ENCODE measurements at places on chromosomes 3 and 15.

GRCh38 chr3:5001135-5001534 lies 21.9 kb downstream of the BHLHE40 start:
- DNase-seq: no peak

DNA sequence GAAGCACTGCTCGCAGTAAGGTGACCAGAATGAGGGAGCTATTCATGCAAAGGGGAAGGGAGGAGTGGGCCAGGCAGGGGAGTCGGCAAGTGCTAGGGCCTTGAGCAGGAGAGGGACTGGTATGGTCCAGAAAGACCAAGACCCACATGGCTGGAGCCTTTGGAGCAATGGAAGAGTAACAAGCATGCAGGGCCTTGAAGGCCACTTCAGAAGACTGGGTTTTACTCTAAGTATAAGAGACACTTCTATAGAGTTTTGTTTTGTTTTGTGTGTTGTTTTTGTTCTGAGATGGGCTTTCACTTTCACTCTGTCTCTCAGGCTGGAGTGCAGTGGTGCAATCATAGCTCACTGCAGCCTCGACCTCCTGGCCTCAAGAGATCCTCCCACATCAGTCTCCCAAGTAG lies 42.0 kb downstream of the BFSP2 start:
- DNase-seq: no peak

- DNase-seq: no peak
These were observed 5.3 kb upstream of the RBPMS2 start for GRCh38 chr15:64780600-64781156.

- DNase-seq: no peak
These were observed 42.2 kb upstream of the GNB5 start for GRCh38 chr15:52233405-52233804.

DNA sequence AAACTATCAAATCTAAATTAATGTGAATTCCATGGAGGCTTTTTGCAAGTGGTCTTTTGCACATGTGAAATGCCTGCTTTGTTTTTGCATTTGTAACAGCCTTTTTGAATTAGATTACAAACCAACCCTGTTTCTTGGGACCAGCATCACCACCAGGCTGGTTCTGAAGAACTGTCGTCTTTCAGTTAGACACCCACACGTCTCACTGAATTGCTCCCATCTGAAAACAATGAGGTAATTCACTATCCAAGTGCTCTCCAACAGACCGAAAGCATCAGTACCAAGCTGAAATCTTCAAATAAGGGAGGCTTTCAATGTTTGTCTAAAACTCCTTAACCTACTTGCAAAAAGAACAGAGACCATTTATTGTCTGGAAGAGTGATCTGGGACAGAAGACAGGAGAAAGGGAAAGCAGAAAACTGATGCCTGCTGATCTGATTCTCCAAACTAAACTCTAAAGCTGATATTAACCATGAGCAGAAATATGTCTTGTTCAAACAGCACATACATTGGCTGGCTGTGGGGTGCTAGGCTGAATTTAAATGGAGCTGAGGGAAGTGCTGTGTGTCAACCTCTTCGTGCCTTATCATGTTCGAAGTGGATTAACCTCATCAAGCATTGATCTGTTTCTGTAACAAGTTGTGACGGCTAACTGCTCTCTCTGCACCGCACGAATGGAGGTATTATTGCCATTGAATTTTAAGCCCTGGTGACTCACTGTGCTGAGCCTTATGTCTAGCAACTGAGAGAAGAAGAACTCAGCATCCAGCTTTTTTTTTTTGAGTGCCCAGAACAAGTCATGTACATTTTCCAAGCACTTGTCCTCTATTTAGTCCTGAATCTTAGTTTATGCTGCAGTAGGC lies 213.7 kb upstream of the P2RY1 start:
- DNase-seq: no peak

- peak; percentile 97 for DNase-seq
These were observed at the start of gene EFCAB12 for GRCh38 chr3:129428376-129429079. TSS of gene EFCAB12 (minus strand) at chr3:129428636. CDS start at chr3:129428488, 148 bp downstream.

DNA sequence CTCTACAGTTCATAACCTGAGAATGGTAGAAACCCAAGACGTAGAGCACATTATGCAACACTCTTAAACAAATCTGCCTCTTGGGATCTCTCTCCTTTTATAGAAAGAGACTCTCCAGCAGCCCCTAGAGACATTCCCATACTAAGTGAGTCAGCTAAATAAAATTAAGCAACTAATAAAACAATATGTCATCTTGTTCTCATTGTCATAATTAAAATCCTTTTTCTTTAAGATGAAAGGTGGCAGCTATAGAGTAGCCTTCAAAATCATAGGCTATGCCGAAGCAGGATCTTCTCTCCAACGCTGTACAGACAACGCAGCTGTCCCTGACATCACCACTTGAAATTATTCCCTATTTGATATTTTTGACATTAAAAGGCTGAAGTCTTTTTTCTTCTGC lies 790.0 kb downstream of the FHIT start:
- no peak for DNase-seq

GRCh38 chr15:101562428-101563059 lies 73.0 kb upstream of the PCSK6 start:
- peak; percentile 46 for DNase-seq

DNA sequence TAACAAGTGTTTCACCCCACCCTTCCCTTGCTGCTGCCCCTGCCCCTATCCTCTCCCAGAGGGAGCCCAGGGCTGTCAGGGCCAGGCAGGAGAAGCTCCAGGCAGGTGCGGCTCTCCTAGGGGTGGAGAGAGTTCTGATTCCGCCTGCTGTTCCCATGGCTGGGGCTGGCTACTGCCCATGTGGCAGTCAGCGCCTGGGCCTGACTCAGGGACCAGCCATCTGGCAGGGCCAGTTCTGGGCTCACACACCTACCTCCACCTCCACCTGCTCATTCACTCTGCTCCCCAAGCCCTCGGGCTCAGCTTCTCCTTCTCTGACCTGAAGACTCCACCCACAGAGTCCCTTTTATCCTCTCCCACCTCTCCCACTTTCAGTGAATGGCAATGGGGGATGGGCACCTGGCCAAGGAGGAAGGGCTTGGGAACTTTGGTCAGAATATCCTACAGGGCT lies 23.4 kb downstream of the AMOTL2 start:
- no peak for DNase-seq

- DNase-seq: no peak
These were observed 38.8 kb downstream of the LMCD1 start for GRCh38 chr3:8540456-8540855.

DNA sequence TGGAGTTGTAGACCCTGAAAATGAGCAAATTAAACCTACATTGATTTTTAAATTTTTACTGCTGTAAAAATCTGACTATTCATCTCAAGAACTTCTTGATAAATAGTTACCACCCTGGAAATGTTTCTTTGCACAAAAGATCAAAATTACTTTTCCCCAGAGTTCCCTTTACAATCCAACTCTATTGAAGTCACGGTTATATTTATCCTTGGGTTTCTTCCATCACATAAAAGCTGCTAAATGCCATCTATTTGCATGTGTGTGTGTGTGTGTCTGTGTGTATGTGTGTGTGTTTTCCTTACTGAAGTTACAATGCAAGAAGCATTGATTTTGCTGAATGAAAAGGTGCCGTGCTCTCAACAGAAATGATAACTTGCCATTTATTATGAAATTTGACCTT lies 1273.0 kb downstream of the ROBO2 start:
- no peak for DNase-seq

DNA sequence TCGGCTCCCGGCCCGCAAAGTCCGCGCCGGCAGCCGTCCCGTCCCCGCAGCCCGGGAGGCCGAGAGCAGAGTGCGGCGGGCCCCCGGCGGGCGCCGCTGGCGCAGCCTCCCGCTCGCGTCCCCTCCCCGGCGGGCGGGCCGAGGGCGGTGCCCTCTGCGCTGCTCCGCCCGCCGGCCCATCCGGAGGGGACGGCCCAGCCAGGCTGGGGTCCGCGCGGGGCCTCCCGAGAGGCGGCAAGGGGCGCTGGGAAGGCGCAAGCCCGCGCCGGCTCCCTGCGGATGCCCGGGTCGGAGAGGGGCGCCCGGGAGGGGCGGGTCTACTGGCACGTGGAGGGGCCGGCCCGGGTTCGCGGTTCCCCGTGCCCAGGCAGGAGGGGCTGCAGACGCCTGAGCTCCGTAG lies at the start of the genes CLCN2 and POLR2H:
Gene CLCN2 (minus strand): TSS at position 74 of the 400 bp plus-strand sequence. CDS start 126 bp downstream, outside the sequence.
Gene POLR2H (plus strand): TSS at position 179 of the 400 bp plus-strand sequence. CDS start 1,783 bp downstream, outside the sequence.
- no peak for DNase-seq

DNA sequence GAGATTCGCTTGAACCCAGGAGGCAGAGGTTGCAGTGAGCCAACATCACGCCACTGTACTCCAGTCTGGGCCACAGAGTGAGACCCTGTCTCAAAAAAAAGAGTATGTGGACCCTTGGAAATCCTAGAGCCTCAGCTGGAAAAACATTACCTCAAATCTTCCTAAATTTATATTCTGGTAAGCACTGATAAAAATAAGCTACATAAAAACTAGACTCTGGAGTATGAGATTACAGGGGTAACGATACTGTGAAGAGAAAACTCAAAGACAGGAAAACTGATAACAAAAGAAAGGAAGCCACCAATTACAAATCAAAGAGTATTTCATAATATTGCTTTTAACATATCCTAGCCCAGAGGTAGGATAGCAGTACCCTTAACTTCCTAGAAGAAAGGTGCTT lies 30.3 kb downstream of the SETD2 start:
- DNase-seq: no peak

DNA sequence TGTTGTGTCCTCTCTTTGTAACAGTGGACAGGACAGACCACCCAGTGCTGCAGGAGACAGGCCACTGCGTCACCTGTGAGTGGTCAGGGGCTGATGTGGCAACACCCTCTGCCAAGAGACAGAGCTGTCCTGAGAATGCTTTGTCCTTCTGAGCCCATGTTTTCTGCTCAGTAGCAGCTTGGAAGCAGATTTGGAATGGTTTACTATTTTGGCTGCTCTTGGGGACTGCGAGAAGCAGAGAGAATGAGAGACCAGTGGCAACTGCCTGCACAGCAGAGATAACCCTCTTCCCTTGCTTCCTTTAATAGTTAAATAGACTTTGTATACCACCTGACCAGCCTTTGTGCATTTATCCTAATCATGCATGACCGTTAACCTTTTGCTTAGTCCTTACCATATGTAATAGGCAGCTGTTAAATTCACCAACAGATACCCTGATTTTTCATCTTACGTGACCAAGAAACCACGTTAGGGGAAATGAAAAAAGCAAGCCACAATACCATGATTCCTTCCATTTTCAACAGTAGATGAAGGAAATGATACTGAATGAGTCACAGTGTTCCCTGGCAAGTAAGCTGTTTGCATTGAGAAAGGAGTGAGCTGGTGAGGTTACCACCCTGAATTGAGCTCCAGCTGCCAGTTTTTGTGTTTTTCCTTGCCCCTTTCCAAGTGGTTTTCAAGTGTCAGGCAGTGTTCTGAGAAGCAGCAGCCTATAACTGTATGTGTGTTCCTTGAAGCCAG lies 35.5 kb downstream of the B3GALNT1 start:
- DNase-seq: no peak

DNA sequence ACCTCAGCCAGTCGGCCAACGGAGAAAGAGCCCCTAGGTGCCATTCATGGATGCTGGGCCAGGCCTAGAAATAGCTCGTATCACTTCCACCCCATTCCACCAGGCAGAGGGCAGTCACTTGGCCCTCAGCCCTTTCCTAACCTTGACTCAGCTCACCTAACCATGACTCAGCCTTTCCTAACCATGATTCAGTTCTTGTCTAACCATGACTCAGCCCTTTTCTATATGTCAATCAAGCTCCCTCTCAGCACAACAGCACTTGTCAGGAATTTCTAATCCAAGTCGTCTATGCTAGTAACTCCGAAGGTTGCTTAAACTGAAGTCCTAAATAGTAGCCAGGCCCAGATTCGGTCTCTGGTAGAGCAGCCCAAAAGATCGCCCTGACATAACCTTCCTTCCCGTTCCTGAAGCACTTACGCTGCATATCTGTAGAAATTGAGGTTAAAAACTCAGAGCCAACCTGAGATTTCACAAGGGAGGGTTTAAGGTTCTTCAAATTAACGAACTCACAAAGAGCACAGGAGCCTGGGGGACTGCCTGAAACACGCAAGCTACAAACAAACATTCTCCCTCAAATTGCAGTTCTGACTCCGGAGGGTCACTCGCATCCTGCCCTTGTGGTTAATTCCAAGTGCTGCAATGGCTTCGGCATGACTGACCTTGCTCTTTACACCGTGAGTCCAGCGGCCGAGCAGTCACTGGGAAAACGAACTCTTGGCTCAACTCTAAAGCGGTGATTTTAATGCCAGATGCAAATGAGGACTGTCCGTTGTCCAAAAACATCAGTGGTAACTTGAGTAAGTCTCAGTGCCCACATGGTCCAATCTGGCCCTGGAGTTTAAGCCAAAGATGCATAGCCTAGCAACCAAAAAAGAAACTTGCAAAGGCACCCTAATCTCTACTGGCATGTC lies 99.9 kb downstream of the ADAMTS17 start:
- peak; percentile 79 for DNase-seq

DNA sequence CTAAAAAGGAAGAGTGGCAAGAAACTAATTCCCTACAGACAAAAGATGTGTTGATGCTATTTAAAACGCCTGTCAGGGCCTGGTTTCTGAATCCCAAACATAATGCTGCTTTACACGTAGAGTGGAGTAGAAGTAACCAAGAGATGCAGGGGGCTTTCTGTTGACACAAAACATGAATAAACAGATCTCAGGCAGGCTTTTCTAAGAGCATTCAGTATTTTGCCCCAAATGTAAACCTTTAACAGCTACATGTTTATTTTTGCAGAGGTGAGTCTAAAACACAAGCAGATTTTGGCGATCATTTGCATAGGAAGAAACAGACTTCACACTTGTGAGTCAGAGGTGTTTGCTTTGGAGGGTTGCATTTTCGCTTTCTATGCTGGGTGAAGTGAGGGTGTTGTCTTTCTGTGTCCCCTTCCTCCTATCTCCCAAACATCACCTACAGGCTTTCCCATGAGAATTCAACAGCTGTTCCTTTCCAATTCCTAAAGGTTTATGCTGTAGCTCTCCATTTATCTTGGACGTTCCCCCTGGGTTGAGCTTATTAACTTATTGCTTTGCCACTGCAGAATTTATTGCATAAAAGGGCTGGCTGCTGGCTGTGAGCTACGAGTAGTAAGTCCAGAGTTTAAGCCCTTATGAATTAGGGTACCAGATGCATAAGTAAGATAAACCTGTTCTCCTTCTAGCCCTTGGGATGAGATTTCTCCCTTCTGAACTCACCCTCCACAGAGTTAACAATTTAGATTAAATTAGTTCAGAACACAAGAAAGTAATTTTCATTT lies 156.7 kb downstream of the DIPK2A start:
- no peak for DNase-seq

- no peak for DNase-seq
These were observed 54.0 kb downstream of the DPH6 start for GRCh38 chr15:35491999-35492398.

GRCh38 chr15:40259021-40259420 lies 20.2 kb downstream of the PAK6 start:
- DNase-seq: no peak

DNA sequence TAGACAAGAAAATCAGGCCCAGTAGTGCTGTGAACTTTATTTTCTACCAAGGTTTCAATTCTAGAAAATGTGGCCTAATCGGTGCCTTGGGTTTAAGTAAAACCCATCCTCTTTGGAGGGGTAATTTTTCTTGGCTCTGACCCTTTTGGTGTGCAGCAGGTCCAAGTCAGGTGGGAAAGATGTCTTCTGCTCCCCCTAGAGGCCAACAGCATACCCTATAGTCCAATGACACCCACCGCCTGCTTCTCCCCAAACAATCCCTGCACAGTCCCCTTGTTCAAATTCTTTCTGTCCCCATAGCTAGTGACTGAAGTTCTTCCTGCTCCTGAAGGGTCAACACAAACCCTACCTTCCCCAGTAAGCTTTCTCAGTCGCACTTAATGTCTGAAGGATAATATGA lies 261.8 kb upstream of the GOLGA6L4 start:
- DNase-seq: no peak
